ENCODE measurements at places on chromosomes 1 and 21. TPM values are rescaled to one million over a fixed set of nuclear protein-coding genes. Genes with fewer than 3 reads are reported as not detected.

ANGPTL1 gene
- total RNA-seq, result 18.4 TPM

ST6GALNAC5 gene
- 3.8 TPM for total RNA-seq

CCDC185 gene
- total RNA-seq, result not detected

TUFT1 gene
- 20.2 TPM for total RNA-seq

All from mucosa of descending colon (tissue), 3 donors.